Kidney (tissue), 22 donors: ENCODE measurements at places on chromosomes 7 and 10. TPM values are rescaled to one million over a fixed set of nuclear protein-coding genes. Genes with fewer than 3 reads are reported as not detected.

GRCh38 chr7:133048589-133048988 is 33.3 kb downstream of the CHCHD3 start:
- DNase-seq = no peak

- no peak for DNase-seq
These were observed 67.2 kb downstream of the EBF3 start for GRCh38 chr10:129896860-129897200.

DNA sequence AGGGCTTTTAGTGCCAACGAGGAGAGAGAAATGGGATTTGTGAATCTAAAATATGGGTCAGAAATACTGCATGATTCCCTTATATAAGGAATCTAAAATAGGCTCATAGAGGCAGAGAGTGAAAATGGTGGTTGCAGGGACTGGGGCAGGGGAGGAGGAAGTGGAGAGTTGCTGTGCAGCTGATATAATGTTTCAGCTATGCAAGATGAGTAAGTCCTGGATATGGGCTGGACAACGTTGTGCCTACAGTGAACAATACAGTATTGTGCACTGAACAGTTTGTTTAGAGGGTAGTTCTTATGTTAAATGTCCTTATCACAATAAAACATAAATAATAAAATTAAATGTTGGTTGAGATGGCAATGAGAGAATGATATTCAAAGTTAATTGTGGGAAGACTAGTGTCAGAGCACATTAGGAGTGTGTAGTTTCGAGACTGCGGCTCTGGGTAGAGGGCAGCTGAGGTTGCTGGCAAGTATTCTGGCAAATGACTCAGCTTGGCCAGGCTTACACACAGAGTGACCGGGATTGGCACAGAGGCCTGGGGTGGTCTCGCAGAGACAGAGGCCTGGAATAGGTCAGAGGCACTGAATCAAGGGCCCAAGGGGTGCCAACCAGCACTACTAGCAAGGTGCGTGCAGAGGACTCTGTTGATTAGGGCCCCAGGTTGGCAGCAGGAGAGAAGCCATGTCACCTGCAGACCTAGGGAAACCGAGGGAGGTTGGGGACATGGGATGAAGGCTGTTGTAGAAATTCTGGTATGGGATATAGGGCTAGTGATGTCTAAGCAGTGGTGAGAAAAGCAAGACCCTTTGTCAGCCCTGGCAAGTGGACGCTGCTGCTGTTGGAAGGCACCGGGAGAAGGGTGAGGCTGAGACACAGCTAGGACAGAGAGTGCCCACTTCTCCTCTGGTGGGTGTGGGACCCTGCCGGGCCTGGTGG is 2.8 kb upstream of the DEPP1 start:
- DNase-seq = peak; percentile 81

DNA sequence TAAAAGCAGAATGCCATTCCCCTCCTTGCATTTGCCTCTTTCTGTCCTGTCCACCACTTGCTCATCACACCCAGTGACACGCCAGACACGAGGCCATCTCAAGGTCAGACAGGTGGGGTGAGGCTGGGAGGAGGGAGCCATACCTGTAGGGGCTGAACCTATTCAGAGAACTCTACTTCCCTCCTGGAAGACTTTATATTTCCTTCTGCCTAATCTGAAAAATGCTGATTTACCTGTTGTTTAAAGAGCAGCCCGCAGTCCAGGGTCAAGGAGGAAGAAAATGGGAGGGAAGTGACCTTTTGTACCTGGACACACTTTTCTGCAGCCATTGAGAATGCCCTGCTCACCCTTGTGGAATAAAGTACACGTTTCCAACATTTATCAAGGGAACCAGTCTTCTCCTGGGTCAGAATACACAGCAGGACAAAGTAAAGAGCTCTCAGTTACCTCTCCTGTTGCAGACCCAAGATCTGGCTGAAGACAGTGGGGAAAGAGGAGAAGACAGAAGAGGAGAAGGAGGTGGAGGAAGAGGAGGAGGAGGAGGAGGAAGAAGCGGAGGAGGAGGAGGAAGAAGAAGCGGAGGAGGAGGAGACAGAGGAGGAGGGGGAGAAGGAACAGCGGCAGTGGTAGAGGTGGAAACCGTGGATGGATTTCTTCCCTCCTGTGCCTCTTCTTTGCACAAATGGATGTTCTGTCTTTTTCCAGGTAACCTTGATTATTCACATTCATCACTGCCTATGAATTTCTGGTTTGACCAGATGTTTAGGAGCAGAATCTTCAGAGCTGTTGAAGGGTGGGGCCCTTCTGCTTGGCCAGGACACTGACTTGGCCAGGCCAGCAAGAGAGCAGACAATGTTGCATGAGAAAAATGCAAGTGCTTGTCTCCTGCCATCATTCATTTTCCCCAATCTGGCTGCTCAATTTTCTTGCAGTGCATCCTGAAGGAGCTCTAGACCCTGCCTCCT is 1.2 kb upstream of the BLNK start:
- DNase-seq = no peak

DNA sequence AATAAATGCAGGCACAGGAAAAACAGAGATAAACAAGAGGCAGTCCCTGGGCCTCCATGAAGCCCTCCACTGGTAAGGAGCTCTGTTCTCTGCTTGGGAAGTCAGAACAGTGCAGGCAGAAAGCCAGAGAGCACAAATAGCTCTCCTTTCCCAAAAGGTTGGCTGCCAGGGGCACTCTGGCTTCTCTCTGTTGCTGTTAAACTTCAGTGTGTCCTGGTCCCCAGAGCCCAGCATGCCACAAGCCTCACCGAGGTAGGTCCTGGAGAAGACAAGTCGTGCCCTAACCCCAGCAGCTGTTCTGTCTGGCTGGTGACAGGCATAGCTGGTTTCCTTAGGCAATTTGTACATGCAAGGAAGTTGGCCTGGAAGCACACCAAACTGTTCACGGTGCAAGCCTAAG is 17.3 kb downstream of the SLC16A12 start:
- no peak for DNase-seq

DNA sequence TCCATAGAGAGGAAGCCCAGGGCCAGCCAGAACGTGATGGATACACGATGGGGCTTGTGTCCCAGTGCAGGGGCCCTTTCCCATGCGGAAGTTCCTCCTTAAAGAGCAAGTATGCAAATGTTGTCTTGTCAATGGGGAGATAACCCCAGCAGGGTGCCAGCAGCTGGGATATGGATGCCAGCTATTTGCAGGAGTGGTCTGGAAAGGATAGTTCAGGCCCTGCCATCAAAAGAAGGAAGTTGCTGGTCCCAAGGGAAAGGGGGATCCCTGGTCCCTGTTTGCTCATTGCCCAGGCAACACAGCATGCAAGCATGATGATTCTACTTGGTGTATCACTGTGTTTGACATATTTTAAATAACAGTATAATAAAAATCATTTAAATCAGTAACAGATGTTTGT is 73.1 kb upstream of the HECW1 start:
- DNase-seq = no peak

The SUN3 gene
- polyA plus RNA-seq = not detected
